ENCODE measurements at places on chromosomes 12 and 14.

GRCh38 chr14:57464008-57464730 lies 29.5 kb downstream of the CCDC198 start:
- no peak for DNase-seq

DNA sequence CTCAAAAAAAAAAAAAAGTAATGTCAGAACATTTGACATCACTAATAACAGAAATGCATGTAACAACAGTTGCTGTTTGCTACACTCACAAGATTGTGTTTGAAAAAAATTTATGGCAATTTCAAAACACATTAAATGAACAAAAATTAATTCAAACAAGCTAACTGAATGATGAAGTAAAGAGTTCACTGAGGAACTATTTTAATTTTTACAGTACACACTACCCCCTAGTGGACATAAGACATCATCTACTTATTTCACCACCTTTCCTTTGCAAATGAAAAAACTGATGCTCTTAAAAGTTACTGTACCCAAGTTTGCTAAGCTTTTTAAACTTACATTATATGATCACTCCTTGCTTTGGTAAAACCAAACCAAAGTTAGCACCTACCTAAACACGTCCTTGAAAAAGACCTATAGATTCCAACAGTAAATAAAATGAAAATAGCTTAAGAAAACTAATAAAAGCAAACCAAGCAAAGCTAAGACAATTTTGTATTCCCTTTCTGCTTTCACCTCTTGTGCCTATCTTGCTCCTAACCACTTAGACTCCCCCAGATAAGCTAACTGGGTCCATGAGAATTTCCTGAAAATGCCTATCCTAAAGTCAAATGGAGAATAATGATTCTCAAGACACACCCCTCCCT lies 22.2 kb downstream of the UBE2N start:
- DNase-seq: no peak

DNA sequence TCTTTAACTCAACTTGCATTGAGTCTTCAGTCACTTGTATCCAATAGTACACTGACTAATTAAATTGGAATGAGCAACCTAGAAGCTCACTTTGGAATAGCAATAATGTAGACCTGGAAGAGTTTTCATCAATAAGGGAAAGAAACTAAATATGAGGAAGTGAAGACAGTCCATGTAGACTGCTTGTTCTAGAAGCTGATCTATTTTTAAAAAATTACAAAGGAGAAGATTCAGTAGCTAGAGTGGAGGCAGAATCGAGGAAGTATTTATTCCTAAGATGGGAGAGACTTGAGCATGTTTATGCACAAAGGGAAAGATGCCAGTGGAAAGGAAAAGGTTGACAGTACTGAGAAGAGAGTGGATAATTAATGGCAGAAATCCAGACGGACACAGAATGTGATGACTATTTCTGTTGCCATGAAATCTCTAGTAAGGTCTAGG lies 156.3 kb upstream of the PDE3A start:
- DNase-seq: no peak

- no peak for DNase-seq
Observed at GRCh38 chr12:20415641-20416040, 47.3 kb downstream of the PDE3A start.

DNA sequence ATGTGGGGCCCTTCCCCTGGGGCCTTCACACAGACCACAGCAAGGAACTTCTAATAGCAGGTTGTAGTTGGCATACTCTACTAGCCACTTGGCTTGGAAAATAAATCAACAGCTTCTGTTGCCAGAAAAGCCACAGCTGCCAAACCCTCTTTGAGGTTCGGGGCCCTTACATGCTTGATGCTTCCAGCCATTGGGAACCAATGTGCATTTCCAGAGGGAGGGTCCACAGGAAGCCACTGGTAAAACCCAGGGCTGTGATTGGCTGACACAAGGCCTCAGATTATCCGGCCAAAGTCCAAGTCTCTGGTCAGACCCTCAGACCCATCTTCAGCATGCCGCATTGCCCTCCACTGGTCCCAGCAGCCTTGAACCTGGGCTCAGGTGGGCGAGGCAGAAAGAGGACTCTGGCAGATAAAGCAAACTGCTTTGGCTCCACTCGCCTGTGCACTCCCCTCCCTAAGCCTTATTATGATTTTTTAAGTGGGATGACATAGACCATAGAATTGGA lies 214.4 kb downstream of the BCL11B start:
- DNase-seq: no peak

- no peak for DNase-seq
Observed at GRCh38 chr12:56154818-56155217, 2.4 kb downstream of the MYL6B start.

DNA sequence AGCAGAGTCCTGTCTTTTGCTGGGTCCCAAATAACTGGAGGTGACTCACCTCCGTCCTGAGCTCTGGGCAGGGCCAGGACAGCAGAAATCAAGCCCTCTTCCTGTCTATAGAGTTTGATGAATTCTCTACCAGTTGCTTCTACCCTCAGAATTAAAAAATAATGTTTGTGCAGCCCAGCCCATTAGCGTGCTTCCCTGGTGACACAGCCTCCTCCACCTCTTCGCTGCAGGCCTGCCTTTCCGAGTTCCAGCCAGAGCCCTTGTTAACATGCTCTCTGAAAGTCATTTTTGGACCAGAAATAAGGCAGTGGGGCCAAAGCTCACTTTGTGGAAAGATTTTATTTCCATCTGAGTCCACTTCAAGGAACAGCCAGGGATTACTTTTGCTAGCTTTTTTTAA lies 94.0 kb downstream of the TBX5 start:
- DNase-seq: no peak

DNA sequence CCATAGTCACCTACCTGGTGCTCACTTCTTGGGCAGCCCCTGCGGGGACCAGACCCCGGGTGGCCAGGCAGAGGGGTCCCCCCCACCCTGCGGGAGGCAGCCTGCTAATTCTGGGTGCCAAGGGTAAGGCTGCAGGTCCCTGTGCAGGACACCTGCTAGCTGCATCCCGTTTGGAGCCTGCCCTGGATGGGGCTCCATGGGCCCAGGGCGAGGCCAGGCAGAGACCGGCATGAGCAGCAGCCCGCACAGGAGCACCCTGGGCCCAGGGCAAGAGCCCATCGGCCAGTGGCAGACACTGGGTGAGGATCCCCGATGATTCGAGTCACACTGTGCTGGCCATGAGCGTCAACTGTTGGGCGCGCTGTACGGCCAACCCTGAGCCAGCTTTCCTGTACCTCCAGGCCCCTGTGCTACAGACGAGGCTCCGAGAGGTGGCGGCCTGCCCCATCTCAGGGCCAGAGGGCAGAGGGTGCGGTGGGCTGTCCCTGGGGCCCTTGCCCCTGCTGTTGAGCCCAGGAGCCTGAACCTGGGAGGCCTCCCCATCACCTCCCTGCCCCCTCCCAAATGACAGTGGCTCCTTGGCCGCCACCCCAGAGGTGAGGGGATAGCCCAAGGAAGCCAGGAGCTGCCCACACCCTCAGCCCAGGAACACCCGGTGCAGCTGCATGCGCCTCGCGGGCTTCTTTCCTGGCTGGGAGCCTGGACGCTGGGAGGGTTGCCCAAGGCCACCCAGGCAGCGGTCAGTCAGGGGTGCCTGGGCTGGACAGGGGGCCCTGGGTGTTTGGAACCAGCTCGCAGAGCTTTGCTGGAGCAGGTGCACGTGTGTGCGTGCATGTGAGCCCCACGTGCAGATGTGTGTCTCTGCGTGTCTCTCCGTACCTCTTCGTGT lies 47.7 kb downstream of the CYP46A1 start:
- no peak for DNase-seq

DNA sequence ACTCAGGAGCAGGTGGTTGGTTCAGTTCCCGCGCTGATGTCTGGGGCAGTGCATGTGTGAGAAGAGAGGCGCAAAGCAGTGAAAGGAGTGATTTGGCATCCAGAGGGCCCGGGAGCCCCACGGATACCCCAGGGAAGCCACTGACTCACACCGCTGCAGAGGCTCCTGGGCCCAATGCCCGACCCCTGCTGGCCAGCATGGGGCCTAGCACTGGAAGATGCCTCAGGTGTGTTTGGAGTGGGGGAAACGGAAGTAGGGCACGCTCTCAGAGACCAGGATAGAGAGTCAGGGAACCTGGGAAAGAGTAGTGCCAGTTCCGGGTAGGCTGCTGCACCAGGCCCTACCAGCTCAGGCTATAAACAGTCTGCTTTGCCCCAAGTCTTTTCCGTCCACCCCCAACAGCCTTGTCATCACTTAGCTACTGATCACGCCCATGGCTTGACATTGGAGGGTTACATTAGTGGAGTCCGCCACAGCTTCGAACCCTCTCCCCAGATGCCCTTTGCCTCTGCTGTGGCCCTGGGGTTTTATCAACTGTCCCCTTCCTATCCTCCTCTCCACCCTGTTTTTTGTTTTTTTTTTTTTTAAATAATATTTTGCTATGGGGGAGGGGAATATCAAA lies 9.5 kb upstream of the CSAD start:
- DNase-seq: no peak

DNA sequence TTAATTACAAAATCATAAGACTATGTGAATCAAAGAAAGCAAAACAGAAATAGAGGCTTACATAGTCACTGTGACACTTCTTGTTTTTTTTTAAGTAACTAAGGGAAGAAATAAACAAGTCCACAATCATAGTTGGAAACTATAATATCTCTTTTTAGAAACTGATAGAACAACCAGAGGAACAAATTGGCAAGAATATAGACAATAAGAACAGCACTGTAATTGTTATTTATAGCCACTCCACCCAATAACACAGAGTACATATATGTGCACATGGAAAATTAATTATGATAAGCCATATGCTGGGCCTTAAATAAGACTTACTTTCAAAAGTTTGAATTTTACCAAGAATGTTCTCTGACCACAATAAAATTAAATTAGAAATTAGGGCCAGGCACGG lies 101.1 kb downstream of the PLEKHG7 start:
- DNase-seq: no peak

GRCh38 chr14:103811189-103811588 lies 36.2 kb downstream of the PPP1R13B start:
- DNase-seq: no peak

- no peak for DNase-seq
Observed at GRCh38 chr12:53623548-53624385, 2.4 kb downstream of the ATF7 start.

GRCh38 chr14:79500489-79500888 lies 710.8 kb downstream of the DIO2 start:
- no peak for DNase-seq

- no peak for DNase-seq
Observed at GRCh38 chr14:44960646-44961045, 1.1 kb downstream of the KLHL28 start.

- no peak for DNase-seq
Observed at GRCh38 chr14:88866305-88866704, 41.9 kb downstream of the TTC8 start.

DNA sequence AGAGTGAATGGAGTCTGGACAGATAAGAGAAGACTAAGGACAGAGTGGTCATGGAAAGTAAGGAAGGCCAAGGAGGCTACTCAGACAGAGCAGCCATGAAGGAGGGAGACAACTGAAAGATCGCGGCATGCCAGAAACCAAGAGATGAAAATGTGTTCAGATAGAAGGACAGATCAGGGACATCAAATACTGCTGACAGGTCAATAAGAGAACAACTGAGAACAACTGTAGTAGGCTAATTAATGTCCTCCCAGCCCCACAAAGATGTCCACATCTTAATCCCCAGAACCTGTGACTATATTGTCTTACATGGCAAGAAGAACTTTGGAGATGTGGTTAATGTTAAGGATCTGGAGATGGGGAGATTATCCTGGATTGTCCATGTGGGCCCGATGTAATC lies 15.0 kb upstream of the HELB start:
- DNase-seq: no peak

GRCh38 chr14:64945431-64946178 lies 3.1 kb upstream of the GPX2 start:
- no peak for DNase-seq

- no peak for DNase-seq
Observed at GRCh38 chr12:51371295-51371953, 19.8 kb downstream of the GALNT6 start.

GRCh38 chr12:6345319-6346091 lies 3.6 kb upstream of the TNFRSF1A start:
- DNase-seq: no peak

DNA sequence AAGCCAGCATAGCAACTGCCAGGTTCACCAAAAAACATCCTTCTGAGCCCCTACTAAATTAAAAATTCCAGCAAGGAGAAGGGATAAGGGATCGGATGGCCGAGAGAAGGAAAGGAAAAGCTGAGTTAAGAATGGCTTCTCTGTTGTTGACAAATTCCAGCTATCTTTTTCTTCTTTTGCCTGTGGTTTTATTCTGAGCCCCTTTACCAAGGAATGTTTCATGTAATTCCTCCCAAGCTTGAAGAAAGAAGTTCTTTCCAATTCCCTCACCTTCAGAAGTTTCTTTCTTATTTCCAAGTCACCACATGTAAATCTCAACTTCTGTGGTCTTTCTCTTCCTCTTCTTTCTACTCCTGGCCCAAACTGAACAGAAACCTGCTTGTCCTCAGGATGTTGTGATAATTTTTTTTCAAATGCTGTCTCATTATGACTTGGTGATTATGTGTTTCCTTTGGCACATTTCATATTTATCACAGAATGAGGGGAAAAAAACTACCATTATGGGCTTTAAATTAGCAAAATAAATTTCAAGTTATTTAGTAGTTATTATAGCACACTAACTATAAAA lies 40.0 kb downstream of the FGD6 start:
- DNase-seq: no peak

DNA sequence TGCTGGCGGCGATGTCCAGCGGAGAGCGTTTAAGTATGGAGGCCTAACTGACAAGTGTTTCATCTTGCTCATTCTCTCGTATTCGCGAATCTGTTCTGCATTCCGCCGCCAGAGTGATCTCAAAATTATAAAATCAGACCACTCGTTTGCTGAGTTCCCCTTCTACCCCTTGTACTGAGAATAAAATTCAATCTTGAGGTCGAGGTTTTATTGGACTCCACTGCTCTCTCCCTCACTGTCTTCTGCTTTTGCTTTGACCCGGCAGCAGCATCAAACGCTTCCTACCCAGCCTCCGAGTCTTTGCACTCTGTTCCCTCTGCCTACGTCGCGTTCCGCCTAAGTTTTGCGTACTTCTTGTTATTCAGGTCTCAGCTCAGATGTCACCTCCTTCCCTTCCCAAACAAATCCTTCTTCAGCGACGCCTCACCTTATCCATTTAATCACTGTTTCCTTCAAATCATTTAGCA lies 462 bp downstream of the KNTC1 start:
- no peak for DNase-seq

- no peak for DNase-seq
Observed at GRCh38 chr14:50070230-50070629, 46.1 kb downstream of the VCPKMT start.

DNA sequence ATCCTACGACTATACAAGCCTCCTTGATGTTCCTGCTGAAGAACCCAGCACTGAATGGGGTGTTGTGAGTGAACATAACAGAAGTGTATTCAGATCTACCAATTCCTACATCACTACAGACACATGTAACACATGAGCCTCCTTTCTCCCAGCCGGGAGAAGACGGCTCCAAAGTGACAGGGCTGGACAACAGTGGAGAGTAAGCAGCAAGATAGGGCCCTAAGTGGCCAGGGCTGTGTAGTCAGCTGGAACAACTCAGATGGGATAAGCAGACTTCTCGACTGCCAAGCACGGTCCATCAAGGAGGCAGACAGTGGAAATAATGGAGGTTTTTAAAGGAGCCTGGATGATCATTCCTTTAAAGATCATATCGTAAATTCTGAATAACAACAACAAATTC lies 73.5 kb downstream of the TTC7B start:
- no peak for DNase-seq

All from NK-92 treated with Interleukin-12 subunit alpha and Interleukin-12 subunit beta, amount 100 ng/mL, for 24 hours (cell line).